ENCODE measurements at places on chromosomes 6 and 20.

GRCh38 chr6:144410059-144410458 lies 124.9 kb downstream of the UTRN start:
- no peak for DNase-seq

DNA sequence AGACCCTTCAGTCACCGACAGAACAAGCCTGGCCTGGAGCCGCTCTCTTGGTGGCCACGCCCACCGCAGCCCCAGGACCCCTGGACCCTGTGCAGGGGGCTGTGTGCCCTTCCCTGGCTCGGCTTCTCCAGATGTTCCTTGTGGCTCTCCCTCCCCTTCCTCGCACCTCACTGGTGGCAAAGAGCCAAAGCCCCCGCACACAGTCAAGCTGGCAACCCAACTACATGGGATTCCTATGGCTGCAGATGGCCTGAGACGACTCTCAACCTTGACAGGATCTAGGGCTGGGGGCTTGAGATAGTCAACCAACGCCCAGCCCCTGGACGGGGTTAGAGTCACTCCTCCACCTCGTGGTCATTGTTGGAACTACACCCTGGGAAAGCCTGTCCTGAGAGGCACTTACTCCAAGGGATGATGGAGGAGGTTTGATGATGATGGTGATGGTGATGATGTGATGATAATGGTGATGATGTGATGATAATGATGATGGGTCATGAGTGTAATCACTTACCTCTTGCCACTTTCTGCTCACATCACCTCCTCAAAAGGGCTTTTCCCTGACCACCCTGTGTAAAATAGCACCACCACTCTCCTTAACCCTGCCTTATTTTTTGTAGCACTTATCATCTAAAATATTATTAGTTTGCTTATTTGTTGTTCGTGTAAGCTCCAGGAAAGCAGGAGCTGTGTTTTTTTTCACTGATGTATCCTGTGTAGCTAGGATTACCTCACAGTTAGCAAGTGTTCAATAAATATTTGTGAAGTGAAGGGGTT lies 278.4 kb downstream of the LRFN2 start:
- peak; percentile 24 for DNase-seq

DNA sequence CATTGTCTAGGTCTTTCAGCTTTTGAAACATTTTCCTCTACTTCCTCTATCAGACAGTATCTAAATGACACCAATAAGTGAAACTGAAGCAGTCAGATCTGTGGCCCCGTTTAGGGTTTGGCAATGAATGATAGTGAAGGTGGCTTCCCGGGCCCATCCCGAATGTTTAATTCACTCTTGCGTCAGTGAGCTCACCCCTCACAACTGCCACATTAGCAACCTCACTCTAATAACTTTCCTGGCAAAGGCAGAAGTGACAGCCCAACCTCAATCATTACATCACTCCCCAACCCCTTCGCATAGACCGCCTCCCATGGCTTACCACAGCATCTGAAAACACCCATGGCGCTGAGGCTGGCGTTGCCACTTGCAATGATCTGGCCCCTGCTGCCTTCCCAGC lies 92.4 kb upstream of the CD83 start:
- no peak for DNase-seq

DNA sequence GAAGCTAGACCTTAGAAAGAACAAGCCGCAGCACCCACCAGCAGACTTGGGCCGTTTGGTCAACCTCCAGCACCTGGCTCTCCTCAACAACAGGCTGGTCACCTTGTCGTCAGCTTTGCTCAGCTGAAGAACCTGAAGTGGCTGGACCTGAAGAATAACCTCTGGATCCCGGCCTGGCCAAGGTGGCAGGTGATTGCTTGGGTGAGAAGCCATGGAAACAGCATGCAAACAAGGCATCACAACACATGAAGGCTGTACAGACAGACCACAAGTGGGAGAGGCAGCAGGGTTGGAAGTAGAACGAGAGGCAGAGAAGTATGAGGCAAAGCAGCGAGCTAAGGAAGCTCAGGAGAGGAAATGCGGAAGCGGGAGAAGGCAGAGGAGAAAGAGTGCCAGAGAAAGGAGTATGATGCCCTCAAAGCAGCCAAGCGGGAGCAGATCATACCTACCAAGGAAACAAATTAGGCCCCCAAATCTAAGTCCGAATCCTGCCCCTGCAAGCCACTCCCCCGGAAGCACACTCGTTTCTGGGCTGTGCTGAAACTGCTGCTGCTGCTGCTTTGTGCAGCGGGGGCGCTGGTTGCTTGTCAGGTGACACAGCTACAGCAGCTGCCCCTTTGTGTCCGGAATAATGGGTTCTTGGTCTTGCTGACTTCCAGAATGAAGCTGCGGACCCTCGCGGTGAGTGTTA lies 121.6 kb upstream of the LGSN start:
- DNase-seq, result no peak

DNA sequence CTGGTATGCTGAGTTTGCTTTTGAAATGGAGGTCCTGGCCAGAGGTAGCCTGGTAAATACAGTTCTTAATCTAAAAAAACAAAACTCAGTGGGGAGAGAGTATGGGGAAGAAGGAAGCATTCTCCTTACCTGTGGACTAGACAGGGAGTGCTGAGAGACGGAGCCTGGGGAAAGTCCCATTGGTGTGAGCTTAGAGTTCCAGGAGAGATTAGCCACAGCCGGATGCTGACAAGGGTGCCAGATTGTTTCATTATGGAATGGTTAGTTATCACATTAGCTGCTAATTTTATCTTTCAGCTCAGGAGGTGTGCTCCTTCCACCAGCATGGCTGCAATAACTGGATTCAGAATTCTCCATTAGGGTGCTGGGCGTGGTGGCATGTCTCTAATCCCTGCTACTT lies 75.9 kb downstream of the RREB1 start:
- no peak for DNase-seq

GRCh38 chr6:73932866-73933265 lies 236.9 kb downstream of the CD109 start:
- no peak for DNase-seq

- no peak for DNase-seq
These were observed 43.6 kb upstream of the FUCA2 start for GRCh38 chr6:143555071-143555492.

GRCh38 chr6:119280668-119281067 lies 68.9 kb downstream of the MAN1A1 start:
- no peak for DNase-seq

DNA sequence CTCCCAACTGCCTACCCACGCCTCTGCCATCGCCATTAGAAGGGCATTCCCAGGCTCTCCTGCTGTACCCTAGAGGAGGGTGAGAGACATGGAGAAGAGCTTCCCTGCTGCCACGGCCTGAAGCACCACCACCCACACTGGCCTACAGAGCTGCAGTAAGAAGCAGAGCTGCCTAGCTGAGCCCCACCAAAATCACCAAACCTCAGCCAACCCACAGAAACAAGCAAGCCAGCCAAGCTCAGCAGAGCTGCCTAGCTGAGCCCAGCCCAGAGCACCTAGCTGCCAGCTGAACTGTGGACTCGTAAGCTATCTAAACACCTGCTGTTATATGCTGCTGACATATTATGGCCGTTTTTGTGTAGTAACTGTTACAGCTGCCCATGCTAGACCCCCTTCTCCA lies 149.2 kb downstream of the PCSK2 start:
- no peak for DNase-seq

DNA sequence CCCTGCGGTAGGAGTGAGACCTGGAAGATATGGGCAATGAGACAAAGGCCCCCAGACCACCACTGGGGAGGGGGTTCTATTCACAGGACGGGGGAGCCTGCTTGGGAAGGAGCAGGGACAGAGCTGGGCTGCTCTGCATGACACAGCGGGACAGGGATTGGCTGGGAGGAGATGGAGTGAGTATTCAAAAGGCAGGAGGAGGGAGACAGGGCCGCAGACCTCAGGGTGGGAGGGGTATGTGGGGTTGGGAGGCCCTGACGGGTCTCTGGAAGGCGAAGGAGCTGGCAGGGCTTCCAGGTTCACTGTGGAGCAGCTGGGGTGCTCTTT lies 60.8 kb upstream of the RPS6KA2 start:
- DNase-seq, result no peak

DNA sequence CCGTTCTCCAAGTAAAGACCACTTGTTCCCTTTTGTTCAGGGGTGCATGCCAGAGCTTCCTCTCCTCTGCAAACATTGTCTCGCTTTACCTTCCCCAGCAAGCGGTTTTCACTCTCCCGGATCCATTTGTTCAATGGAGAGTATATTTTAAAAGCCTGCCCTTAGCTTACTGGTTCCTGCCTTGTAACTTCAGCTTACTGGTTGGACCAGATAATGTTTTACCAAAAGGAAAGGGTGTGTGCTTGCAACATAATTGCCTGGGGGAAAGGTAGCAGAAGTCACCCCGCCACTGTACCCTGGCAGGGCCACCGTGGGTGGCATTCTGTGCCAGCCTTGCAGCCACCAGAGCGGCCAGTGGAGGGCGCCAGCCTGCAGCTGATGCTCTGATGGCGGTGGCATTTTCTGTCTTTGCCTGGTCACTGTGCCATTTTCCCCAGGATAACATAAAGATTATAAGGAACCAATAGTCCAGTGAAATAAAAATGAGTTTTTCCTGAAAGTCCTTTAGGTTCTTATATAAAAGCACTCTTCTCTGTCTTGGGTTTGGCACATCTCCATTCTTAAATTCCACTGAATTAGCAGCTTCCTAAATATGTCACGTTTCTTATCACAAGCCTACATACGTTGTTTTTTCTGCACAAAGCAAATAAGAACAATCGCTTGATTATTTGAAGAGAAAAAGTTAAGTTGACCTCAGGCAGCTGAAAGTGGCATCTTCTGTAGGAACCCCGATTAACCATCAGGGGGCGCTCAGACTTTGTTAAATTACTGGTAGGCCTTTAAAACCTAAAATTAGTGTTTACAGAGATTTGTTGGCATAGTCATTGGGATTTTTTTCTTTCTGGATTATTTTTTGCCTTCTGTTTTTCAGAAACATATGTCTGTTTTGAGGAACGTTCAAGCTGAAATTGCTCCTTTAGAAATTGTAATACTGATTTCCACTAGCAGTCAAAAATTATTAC lies 67.4 kb upstream of the XRN2 start:
- peak; percentile 37 for DNase-seq

GRCh38 chr6:147787417-147787816 lies 278.9 kb downstream of the SAMD5 start:
- no peak for DNase-seq

DNA sequence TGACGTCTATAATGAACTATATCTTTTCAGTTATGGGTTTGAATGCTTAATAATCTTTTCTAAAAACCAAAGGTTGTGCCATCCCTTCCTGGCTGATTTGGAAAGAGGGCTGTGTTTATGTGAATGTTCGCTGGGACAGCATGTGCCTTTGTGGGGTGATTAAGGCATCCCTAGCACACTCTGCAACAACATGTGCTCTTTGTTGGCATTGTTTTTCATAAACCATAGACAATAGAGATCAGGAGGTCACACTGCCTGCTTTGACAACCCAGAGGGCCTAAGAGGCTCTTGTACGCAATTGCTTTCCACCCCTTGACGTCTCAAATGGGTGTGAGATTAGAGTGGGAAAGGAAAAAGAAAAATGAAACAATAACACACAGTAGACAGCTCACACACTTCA lies 116.0 kb downstream of the LRRC1 start:
- DNase-seq, result no peak

Measured in central memory CD8-positive, alpha-beta T cell (primary cell).